ENCODE measurements at places on chromosomes 5 and 9.

DNA sequence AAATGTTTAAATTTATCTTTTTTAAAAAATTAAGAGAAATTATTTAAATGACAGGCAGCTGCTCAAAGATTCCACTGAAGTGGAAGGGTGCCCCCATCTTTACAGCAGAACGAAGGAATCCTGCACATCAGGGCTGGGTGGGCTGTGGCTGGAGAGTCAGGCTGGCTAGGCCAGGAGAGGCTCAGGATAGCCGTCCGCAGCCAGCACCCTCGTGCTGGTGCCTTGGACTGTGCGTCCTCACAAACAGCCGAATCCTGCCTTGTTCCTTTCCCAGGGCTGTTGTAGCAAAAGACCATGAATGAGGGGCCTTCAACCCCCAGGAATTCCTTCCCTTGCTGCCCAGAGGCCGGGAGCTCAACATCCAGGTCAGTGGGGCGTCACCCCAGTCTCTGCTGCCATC is 64.6 kb upstream of the FCN1 start:
- no peak for DNase-seq

DNA sequence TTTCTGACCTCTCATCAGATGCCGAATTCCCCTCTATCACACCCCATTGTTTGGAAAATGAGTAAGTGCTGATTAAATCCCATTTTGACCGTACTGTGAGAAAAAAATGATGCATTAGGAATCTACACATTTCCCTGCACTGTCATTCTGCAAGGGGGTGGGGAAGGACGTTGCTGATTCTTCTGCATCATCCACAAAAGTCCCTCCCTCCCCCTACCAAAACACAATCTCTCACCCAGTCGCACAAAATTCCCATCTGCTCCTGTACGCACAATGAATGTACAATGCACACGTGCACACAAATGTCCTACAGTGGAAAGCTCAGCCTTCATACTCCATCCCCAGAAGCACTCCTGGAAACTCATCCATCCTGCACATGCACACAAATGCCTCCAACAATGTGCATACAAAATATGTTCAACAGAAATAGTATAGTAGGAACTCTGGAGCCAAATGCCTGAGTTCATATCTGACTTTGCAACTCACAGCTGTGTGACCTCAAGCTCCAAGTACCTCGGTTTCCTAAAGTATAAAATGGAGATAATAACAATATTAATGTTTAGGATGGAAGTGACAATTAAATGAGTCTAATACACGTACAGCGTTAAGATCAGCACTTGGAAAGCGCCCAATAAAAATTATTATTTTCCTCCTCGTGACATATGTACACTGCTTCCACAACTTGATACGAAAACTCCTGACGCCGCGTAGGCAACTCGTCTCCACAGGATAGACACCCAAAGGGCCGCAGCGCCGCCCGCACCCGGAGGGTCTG is 809 bp downstream of the TNIP1 start:
- DNase-seq = peak; percentile 94

DNA sequence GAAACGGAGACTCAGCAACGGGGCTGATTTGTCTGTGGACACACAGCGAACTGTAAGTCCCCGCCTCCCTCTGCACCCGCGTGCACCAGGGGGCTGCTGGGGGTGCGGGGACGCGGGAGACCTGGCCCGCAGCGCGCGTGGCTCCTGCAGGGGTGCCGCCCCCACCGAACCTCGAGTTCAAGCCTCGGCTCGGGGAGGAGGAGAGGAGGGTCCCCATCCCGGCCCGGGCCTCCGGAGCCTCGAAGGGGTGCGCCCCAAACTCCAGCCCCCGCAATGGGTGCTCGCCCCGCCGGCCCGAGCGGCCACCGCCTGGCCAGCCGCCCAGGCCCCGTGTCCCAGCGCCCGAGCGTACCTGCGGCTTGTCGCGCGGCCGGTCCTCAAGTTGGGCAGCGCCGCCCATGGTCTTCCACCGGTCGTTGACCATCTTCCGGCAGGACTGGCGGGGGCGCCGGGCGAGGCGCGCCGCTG is 829 bp downstream of the FIBCD1 start:
- DNase-seq = no peak

- peak; percentile 53 for DNase-seq
Measured at GRCh38 chr9:93827545-93828330, 127.4 kb downstream of the BARX1 start.

DNA sequence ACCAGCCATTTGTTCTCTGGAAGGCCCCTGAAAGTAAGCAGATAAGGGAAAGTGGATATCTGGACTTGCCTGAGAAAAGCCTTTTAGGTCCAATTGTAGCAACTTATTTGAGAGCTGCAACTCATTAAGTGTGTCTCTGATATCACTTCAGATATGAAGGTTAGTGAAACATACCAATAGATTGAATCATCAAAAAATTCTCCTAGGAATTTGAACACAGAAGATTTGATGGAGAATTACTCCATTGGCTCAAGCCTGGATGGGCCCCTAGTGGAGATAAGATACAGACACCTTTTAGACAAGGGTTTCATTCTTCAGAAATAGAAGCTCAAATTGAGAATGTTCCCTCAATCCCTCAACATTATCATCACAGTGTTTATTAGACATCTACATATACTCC is 356.7 kb downstream of the NDUFS4 start:
- DNase-seq = no peak

- DNase-seq = no peak
Measured at GRCh38 chr5:139342423-139342723, 719 bp downstream of the PAIP2 start.

- no peak for DNase-seq
Measured at GRCh38 chr9:90288275-90288639, 354.4 kb downstream of the DIRAS2 start.

- DNase-seq = peak; percentile 29
Measured at GRCh38 chr9:131546336-131547084, 1.2 kb downstream of the PRRT1B start.

DNA sequence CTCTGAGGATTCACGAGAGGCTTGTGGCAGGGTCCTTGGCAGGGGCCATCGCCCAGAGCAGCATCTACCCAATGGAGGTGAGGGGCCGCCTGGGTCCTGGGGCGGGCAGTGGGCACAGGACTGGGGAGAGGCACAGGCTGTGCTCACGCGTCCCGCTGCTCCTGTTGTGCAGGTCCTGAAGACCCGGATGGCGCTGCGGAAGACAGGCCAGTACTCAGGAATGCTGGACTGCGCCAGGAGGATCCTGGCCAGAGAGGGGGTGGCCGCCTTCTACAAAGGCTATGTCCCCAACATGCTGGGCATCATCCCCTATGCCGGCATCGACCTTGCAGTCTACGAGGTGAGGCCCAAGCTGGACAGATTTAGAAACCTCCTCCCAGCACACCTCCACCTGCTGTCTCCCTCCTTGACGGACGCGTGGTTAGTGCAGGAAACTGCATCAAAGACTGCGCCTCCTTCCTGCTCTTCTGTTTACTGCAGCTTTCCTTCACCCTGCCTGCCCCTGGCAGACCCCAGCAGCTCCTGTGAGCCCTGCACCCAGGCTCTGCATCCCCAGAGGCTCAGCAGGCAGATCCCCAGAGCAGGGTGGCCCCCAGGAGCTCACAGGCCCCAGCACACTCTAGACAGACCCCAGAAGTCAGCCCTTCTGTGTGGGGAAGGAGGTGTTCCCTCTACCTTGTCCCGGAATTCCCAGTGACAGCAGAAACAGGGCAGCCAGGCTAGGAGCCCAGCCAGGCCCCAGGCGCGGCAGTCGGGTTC is 21.2 kb downstream of the PTGES2 start:
- DNase-seq = no peak

GRCh38 chr9:87888501-87888900 is 5.8 kb downstream of the SPATA31E1 start:
- DNase-seq = no peak

DNA sequence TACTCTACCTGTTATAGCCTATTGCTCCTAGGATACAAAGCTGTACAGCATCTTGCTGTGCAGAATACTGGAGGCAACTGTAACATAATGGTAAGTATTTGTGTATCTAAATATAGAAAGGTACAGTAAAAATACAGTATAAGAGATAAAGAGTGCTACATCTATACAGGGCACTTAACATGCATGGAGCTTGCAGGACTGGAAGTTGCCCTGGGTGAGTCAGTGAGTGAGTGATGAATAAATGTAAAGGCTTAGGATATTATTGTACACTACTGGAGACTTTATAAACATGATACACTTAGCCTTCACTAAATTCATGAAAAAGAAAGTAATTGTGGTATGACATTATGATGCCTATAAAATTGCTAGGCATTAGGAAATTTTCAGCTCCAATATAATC is 65.5 kb upstream of the OSMR start:
- no peak for DNase-seq

DNA sequence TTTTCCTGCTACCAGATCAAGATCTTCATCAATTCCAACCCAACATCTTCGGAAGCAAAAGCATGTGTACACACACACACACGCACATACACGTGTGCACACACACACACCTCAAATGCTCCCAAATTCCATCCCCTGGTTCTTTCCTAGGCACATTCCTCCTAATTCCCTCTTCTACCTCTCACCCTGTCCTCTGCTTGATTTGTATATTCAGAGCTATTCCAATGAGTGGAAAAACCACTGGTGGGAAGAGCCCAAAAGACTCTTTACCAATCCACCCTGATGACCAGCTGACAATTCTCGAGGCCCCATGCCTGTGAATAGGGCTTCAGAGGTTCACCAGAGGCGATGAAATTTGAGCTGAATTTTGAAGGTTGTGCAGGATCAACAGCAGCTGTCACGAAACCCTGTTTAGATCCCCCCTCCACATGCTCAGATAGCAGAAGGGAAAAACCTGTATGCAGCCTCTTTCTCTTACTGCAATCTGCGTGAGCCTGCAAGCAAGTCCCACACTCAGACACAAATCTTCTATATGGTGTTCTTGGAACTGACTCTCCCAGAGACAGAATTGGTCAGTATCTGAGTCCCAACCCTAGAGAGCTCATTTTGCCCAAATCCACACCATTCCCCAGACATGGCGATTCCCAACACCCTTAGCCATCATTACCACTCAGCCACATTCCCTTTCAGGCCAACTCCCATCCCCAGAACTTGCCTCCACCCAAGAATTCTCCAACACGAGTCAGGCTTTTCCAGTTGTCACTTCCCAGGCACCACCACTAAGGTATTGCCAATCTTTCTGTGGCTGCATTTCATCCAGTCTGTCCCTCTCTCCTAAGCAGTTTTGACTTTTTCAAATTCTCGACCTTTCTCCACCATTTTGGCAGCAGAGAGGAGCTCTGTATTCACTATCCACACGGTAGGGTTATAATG is 4.3 kb upstream of the TRIO start:
- DNase-seq = no peak

GRCh38 chr5:92332039-92332438 is 948.9 kb upstream of the ARRDC3 start:
- no peak for DNase-seq

GRCh38 chr9:76882686-76883085 is 23.2 kb downstream of the PRUNE2 start:
- no peak for DNase-seq

DNA sequence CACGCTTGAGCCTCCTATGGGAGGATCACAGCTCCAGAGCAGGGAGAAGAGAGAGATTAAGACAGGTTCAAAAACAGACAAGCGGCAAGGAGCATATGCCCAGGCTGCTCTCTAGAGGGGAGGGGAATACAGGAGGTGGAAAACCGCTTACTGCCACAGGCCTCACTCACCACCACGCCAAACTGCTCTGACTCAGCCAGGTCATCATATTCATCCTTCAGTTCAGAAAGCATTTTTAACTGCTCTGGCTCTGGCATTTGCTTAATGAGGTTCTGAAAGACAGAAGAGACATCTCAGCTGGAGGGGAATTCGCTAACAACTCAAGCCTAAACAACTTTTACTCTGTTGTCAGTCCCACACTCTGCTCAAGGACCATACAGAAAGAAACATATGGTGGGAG is 40.1 kb downstream of the PCDHGC5 start:
- no peak for DNase-seq

DNA sequence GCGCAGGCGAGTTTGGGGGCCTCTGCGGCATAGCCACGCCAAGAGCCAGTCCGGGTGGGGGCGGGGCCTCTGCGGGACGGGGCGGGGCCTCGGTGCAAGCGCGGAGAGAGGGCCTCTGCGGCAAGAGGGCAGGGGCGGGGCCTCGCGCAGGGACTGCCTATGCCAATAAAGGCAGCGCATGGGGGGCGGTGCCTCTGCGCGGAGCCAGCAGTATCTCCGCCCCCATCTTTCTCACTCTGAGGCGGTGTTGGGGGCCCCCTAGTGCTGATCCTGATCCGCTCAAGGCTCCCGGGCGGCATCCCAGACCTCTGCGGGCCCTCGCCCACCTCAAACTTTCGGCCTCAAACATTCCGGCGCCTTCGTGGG is 9.2 kb upstream of the GPRIN1 start:
- DNase-seq = peak; percentile 77

GRCh38 chr5:60248901-60249300 is 355.4 kb upstream of the PDE4D start:
- peak; percentile 49 for DNase-seq

DNA sequence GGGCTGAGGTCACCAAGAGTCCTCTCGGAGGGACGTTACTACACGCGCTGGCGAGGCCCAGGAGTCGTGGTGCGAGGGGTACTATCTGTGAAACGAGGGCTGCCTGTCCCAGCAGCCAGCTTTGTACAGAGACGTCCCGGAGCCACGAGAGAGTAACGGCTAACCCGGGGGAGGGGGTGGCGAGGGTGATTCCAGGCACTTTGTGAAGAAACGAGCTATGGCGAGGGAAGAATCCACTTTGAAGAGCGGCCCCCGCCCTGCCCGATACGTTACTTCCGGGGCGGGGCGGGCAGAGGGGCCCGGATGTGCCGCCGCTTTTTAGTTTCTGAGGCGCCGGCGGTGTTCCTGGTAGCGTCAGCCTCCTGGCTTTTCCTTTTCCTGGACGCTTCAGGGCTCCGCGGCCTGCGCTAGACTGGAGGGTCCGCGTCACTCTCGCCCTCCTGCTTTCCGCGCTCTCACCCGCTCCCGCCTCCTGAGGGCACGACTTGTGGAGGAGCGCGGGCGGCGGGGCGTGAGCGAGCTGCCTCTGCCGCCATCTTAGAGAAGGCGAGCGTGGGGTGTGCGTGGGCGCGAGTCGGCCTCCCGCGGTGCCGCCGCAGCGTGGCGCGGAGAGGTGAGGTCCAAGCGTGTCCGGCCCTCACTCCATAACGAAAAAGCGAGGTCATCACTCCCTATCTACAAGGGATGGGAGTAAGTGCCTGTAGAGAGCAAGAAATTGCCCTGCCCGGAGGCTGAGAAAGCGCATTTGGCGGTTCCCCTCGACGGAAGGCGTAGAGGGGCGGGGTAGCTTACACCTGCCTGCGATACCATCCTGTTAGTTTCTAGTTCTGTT is 580 bp upstream of the RFX3 start:
- peak; percentile 95 for DNase-seq

DNA sequence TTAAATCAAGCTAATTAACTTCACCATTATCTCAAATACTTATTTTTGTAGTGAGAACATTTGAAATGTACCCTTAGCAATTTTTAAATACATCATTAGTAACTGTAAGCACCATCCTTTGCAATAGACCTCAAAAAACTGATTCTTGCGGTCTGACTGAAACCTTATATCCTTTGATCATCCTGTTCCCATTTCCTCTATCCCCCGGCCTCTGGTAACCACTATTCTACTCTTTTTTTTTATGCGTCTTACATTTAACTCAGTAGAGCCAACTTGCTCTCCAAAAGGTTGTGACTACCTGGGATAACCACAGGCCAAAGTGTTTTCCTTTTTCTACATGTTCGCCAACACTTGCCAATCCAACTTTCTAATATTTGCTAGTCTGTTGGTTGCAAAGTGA is 106.1 kb downstream of the IRX1 start:
- DNase-seq = no peak

GRCh38 chr5:523441-524222 is 617 bp downstream of the SLC9A3 start:
- DNase-seq = no peak

- DNase-seq = peak; percentile 80
Measured at GRCh38 chr9:120895951-120896350, 19.0 kb upstream of the PHF19 start.

- no peak for DNase-seq
Measured at GRCh38 chr5:158080112-158080511, 221.2 kb upstream of the CLINT1 start.

All from suppressor macrophage treated with lipopolysaccharide for 1 hour (primary cell).